AG08396 (cell line): ENCODE measurements at places on chromosomes 1 and 21.
A peak's percentile ranks its signal among the peaks of the same experiment; 100 is the strongest.

GRCh38 chr1:171355727-171356126 lies 41.7 kb downstream of the FMO4 start:
- DNase-seq = no peak

GRCh38 chr1:205567716-205568115 lies 63.2 kb downstream of the CDK18 start:
- no peak for DNase-seq

- no peak for DNase-seq
Measured at GRCh38 chr1:101484689-101485338, 248.0 kb downstream of the S1PR1 start.

GRCh38 chr1:194004146-194004545 lies 817.7 kb upstream of the B3GALT2 start:
- no peak for DNase-seq

- DNase-seq = no peak
Measured at GRCh38 chr1:113256348-113256729, 134.0 kb upstream of the MAGI3 start.

DNA sequence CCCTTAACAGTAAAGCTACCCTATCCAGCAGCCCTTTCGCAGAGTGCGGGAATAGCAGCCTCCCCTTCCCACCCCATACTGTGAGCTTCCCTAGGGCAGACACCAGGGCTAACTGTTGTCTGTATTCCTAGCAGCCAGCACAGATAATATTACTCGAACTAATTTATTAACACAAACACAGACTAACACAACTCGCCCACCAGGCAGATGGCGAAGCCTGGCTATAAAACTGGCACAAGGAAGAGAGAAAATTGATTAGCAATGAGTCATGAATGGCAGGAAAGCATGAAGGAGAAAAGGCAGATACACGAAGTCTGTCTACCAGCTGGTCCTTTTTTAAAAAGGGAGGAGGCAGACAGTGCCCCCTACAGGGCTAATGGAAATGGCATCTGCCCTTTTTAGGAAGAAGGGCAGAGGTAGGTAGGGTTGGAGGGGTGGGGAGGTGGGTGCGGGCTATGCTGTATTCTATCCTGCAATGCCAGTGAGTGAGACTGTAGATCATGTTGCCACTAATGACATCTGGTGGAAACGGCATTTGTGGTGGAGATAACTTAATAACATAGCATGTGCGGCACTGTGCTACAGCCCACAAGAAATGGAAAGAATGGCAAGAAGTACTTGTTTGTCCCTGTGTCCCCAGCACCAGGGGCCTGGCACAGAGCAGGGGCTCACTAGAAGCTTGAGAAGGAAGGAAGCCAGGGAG lies 30.6 kb upstream of the CTPS1 start:
- DNase-seq = peak; percentile 63

DNA sequence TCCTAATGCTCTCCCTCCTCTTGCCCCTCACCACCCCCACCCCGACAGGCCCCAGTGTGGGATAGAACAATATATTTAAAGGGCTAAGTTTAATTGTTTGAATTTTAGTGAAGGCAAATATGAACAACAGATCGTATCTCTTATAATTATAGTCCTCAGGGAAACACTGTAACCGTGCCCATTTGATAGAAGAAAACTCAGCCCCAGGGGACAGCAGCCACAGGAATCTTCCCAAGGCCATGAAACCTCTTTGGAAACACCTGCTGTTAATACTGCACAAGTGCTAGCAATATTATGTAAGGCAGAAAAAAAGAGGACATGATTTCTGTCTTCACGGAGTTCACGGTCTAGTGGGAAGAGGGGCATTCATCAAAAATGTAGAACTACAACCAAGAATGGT lies 142.2 kb downstream of the URB2 start:
- DNase-seq = no peak

- DNase-seq = no peak
Measured at GRCh38 chr1:154411525-154411924, 6.4 kb downstream of the IL6R start.

DNA sequence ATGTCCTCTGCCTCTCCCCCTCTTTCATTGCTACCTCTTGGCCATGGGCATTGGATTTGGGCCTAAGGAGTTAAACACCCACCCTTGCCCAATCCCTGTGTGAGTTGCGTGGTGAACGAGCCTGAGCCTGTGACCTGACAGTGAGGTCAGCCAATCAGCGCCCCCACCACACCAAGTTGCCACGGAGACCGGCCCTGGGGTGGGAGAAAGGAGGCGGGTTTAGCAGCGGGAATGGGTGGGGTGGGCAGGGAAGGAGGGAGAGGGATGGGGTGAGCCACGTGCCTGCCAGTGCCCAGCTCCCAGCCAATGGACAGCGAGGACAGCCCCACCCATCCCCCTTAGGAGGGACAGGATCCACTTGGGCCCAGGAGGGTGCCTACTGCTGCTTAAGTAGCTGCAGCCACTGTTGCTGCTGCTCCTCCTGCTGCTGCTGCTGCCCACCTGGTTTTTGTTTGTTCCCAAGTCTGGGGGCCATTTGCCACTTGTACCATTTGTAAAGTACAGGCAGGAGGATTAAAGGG lies 9.5 kb downstream of the ZBTB7B start:
- DNase-seq = peak; percentile 75

DNA sequence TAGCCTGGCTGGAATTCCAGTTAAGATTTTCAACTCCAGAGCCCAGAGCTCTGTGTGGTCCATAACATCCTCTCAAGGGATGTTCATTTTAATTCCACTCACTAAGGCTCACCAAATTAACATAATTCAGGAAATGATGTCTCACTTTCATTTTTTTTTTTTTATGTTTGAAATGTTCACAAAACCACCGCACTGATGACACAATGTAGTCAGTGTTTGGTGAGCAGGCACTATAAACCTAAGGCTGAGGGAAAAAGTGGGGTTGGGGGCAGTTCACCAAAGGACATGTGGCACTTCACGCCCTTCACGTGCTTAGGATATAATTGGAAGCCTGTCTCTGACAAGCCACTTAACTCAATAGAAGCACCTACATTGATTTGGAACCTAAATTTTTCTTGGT lies 177.3 kb upstream of the CAMK1G start:
- DNase-seq = no peak

- DNase-seq = no peak
Measured at GRCh38 chr1:30366911-30367310, 356.5 kb downstream of the MATN1 start.

- DNase-seq = no peak
Measured at GRCh38 chr1:230392536-230392909, 33.6 kb downstream of the PGBD5 start.

DNA sequence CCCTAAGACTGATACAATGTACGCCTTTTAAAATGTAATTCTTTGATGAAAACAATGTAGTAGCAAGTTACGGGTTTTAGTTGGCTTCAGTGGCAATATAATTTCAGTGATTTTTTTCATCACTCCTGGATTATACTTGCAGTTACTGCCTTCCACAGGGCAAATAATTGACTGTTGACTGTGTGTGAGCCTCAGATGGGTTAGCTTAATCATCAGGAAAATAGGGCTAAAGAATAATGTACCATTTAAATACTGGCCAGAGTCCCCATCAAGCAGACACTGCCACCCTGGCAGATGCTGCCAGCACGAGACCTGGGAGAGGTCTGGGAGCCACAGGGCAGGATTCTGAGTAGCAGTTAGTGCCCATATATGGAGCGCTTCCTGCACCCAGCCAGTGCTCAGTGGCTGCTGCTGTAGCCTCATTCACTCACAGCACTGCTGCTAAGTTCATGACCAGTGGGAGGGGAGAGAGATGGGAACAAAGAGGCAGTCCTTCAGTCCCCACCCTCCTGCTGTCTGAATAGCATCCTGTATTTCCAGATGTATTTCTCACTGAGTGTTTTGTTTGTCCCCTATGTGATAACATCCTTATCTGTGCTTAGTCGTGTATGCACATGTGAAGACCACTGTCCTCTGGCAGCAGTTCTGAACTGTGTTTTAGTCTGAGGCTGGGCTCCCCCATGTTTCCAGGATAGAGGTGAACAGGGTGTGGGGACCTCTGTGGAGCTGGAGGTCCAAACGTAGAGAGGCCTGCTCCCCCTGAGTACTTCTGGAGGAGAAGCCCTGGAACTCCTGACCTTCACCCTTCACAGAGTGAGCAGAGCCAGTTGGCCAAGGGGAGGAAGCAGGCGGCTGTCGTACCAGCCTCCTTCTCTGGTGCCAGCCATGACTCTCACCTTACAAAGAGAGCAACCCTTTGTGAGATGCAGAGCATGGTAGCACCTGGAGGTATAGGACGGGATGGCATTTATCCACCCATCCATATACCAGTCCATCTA lies 80.4 kb downstream of the ADARB1 start:
- DNase-seq = peak; percentile 65

GRCh38 chr21:14058566-14058965 lies 152.2 kb downstream of the LIPI start:
- DNase-seq = no peak

DNA sequence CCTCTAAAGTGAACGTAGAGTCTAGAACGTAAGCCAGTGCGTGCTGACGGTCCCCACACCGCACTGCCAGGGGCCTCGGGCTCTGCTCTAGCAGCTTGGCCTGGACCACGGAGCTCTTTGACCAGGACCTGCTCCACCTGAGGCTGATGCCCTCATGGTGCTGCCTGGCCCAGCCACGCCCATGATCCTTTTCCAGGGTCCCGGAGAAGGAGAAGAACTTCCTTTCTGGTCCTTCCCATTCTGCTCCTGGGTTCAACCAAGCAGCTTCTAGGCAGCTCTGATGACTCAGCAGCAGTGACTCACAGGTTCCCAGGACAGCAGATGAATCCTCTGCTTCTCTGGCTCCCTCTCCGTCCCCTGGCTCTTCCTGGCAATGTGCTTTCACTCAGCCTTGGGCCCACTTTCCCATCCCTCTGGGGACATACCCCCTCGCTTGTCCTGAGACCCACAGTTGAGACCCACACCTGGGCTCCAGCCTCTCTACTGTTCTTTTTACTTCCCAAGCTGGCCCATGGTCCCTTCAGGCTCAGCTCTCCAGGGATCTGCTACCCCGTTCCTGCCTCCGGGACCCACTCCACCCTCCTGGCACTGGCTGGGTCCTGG lies 246.3 kb upstream of the RAB4A start:
- peak; percentile 84 for DNase-seq

DNA sequence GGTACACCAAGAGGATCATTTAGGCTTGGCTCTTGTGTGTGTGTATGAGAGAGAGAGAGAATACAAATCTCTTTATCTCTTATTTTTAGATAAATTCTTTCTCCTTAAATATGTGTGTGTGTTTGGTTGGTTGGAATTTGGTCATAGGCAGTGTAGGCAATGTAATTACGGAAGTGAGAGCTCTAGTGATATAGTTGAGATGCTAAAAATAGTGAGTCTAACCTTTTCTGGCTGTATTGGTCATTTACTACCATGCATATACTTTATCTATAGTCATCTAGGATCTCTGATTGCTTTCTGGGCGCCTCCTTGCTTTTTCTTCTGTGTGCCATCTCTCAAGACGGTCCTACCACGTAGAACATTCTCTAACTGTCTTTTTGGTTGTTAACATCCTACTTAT lies 250.2 kb downstream of the NUF2 start:
- DNase-seq = no peak

DNA sequence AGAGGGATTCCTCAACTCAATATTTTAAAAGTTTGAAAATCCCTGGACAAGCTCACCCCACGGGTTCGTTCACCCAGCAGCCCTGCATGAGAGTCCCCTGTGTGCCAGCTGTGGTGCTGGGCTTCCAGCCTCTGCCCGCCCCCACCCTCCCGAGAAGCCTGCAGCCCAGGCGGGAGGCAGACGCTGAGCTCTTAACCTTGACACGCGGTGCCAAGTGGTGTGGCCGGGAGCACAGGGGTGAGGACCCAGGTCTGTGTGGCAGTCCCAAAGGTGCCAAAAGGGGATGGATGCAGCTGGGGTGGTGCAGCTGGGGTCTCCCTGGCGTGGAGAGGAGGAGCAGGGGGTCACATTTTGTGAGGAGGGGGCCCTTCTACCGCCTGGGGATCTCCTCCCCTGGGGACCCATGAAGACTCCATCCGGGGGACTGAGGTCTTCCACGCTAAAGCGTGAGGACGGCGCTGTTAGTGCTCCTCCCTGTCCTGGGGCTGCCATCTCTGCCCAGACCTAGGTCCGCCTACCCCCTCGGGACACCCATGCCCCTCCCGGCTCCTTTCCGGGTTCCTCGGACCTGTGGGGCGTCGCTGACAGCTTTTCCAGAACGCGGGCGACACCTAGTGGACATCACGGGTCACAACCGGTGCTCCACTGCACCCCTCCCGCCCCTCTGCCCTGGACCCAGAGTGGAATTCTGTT lies 12.9 kb downstream of the PLA2G2F start:
- peak; percentile 92 for DNase-seq

GRCh38 chr1:155073377-155074242 lies 5.0 kb upstream of the EFNA3 start:
- DNase-seq = no peak

DNA sequence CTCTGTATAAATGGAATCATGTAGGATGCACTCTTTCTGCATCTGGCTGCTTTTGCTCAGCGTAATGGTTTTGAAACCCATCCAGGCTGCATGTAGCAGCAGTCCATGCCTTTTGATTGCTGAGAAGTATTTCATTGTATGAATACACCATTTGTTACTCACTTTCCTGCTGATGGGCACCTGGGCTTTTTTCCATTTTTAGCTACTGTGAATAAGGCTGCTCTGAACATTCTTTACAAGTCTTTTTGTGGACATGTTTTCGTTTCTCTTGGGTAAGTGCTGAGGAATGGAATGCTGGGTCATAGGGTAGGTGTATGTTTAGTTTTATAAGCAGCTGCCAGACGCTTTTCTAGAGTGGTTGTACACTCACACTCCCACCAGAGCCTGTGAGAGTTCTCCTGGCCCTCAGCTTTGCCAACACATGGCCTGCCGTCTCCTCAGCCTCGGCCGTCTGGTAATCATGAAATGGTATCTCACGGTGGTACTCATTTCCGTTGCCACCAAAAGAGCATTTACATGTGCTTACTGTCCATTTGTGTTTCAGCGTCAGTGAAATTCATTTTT lies 22.7 kb downstream of the SLX9 start:
- DNase-seq = peak; percentile 92

DNA sequence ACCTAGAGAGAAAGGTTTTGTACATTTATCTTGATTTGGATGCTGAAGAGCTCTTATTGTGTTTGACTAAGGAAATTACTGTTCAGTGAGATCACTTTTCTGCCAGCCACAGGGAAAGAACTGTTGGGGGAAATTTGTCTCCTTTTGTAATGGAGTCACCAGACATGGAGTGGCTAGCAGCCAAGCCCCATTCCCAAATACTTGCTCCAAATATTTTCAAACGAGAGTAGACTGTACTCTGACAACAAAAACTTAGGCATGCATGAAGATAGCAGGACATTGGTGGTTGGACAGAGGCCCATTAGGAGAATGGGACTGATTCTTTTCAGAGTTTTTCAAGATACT lies 21.1 kb downstream of the IPO9 start:
- DNase-seq = peak; percentile 66
